ENCODE measurements at places on chromosomes 5 and 9.

GRCh38 chr5:53089481-53089991 is 20.0 kb downstream of the MOCS2 start:
- DNase-seq = peak; percentile 64

GRCh38 chr9:127293767-127294166 is 29.2 kb downstream of the GARNL3 start:
- DNase-seq = peak; percentile 8

DNA sequence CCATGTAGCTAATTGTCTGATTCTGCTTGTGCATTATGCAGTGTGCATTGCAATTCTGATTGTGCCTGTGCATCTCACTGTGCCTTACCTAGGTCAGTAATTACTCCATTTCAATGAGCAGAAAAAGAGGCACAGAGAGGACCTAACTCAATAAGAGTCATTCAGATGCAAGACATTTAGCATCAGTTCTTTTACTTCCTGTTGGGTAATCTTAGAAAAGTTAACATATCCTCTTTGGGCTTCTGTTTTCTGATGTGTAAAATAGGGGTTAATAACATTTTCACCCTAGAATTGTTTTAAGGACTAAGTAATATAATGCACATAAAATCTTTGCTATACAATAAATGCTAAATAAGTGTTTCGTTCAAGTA is 7.0 kb upstream of the DCTN4 start:
- peak; percentile 54 for DNase-seq

- DNase-seq = no peak
These were observed 1.7 kb upstream of the PTPN3 start for GRCh38 chr9:109499631-109500410.

DNA sequence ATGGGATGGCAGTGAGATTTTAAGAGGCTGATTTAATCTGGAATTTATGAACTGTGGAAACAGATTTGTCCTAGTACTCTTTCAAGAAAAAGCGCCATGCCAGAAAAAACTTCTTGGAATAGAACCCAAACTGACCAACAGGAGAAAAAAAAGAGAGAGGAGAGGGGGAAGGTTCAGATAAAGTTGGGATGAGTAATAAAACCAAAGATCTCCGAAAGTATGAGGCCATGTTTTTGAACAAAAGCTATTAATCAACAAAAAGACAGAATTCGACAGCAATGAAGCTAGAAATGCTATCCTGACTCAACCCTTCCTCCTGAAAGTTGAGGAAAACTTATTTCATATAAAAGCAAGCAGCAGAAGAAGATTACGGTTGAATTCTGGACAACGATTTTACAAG is 135.5 kb downstream of the CEMIP2 start:
- no peak for DNase-seq

DNA sequence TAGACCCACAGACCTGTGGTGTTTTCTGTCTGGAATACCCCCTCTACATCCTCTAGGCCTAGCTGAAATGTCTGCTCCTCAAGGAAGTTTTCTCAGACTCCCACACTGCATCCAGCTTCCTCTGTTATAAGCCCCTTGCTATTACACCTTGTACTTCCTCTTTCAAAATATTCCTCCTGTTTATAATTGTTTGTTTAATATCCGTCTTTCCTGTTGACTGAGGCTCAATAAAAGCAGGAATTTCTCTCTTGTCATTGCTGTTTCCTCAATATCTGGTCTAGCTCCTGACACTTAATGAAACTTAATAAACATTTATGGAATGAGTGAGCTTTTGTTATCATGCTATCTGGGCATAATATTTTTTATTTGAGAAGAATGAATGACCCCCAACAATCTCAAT is 34.1 kb upstream of the IQGAP2 start:
- no peak for DNase-seq
